ENCODE measurements at places on chromosomes 16 and 17.

DNA sequence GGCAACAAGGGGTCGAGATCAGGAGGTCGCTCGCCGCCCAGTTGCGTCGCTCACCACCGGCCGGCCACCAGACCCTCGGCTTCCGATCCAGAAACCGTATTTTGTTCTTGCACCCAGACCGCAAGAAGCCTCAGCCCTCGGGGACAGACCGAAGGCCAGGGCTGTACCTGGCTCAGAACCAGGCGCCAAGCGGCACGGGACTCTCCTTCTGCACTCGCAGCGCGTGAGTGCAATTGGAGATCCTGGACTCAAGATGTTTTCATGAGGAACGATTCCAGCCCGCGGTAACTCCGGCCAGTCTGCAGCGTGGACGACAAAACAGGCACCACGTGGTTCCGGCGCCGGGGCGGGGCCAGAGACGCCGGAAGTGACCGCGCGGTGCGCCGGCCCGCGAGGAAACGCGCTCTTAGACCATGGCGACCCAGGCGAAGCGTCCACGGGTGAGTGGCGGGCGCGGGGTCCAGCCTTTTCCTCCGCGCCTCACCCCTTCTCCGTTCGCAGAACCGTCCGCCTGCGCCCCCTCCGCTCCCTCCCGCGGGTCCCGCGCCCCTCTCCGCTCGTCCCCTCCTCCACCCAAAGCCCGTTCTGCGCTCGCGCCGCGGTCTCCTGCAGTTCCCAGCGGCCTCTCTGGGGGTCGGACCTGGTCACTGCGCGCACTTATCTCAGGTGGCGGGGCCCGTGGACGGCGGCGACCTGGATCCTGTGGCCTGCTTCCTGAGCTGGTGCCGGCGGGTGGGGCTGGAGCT is at the start of gene SETD6:
Gene SETD6, plus strand, starts transcription at position 393 of the 746 bp plus-strand sequence. Its CDS starts 21 bp downstream, at position 414.
- DNase-seq = peak; percentile 76

DNA sequence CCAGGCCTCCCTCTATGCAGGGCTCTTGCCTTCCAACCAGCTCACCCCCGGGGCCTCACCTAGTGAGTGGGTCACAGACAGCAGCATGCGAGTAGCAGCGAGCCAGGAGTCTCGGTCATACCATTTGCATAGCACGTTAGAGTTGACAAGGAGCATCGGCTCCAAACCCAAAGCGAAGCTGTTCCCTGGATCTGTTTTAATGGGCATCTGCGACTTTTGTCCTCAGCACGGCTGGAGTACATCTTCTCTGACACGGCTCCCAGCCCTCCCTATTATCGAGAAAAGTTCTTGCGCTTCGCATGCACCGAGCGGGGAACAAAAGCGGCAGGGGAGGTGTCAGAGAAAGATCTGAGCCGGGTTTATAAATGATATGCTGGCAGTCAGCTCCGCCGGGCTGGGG is 253.3 kb downstream of the MAF start:
- no peak for DNase-seq

DNA sequence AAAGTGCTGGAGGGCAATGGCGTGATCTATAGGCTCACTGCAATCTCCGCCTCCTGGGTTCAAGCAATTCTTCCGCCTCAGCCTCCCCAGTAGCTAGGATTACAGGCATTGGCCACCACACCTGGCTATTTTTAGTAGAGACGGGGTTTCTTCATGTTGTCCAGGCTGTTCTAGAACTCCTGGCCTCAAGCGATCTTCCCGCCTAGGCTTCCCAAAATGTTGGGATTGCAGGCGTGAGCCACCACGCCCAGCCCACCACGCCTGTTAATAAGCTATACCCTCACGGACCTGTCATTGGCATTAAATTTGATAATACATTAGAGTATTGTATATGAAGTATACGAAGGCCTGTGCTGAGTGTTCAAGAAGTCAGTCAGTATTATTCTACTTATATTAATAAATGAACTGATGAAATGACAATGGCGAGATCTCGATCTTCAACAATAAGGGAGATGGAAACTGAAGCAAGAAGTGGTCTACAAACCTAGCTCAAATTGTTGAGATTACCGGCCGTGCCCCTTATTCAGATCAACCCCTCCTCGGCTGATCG is 818 bp upstream of the BCAS3 start:
- DNase-seq = no peak

DNA sequence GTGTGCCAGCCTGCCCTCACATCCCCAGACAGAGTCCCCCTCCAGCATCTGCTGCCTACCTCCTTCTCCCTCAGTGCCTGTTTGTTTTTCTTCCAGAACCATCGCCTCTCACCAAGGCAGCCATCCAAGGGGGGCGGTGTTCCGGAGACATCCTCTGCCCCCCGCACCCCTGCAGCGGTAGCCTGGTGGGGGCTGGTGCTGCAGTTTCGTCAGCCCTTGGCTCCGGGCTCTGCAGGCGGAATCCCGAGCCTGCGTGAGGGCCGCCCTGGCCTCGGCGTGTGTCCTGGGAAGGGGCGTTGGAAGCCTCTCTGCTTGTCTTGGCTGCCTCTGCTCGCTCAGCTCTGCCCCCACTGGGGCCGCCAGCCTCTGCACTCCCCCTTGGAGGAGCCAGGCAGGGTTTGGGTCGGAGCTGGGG is 126.0 kb upstream of the CIBAR2 start:
- DNase-seq = peak; percentile 59

- DNase-seq = no peak
Measured at GRCh38 chr17:47813512-47814031, 8.0 kb downstream of the OSBPL7 start.

DNA sequence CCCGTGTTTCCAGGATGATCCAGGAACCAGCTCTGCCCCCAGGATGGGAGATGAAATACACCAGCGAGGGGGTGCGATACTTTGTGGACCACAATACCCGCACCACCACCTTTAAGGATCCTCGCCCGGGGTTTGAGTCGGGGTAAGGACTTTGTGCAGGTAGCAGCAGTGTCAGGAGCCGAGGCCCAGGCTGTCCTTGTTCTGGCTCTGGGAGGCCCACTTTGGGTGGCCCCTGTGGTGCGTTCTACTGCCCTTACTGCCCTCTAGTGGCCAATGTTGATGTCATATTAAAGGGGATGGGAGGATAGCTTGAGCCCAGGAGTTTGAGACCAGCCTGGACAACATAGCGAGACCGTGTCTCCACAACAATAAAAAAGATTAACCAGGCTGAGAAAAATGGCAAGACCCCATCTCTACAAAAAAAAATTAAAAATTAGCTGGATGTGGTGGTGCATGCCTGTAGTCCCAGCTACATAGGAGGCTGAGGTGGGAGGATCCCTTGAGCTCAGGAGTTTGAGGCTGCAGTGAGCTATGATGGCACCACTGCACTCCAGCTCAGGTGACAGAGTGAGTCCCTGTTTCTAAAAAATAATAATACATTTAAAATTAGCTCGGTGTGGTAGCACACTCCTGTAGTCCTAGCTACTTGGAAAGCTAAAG is 20.9 kb upstream of the CLEC18A start:
- peak; percentile 51 for DNase-seq

DNA sequence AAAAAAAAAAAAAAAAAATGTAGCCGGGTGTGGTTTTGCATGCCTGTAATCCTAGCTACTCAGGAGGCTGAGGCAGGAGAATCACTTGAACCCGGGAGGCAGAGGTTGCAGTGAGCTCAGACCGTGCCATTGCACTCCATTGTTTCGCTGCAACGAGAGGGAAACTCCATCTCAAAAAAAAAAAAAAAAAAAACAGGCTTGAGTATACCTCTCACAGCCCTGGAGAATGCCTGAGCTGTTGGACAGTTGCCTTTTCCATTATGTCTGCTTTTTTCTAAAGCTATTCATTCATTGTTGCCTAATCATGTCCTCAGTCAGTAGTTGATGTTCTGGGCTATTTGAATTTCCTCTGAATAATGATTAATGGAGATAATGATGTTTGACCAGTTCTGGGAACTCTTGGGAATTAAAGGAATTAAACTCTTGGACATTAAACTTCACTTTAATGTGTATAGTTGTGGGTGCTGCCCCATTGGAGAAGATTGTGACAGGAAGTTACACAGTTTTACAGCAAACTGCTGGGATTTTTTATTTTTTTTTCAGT is 11.8 kb downstream of the HMOX2 start:
- DNase-seq = peak; percentile 41

DNA sequence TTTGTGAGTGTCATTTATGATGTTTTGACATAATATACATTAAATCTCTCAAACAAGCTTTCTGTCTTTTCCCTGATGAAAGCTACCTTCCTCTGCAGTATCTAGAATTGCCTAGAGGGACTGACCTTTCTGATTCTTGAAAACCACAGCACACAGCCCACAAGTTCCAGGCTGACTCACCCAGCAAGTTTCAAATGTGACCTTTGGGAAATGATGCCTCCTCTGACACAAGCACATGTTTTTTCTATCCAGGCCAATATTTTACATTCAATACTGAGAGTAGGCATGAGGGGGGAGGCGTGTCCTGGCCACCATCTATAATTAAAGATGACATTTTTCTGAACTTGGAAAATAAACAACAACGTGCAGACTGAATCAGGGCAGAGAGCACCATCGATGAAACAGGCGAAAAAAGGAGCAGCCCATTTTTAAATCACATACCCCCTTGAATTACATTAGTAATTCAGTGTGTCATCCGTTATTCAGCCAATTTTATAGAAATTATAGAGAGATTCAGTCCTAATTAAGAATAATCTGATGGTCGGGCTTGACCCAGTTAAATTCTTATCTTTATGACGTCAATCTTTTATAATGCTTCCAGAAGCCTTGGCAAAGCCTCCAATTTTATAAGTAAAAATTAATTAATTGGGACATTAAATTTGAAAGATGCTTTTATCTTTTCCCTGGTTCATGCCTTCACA is 292.6 kb upstream of the CDH11 start:
- peak; percentile 88 for DNase-seq

GRCh38 chr17:75418531-75418930 is 13.1 kb upstream of the GRB2 start:
- no peak for DNase-seq

DNA sequence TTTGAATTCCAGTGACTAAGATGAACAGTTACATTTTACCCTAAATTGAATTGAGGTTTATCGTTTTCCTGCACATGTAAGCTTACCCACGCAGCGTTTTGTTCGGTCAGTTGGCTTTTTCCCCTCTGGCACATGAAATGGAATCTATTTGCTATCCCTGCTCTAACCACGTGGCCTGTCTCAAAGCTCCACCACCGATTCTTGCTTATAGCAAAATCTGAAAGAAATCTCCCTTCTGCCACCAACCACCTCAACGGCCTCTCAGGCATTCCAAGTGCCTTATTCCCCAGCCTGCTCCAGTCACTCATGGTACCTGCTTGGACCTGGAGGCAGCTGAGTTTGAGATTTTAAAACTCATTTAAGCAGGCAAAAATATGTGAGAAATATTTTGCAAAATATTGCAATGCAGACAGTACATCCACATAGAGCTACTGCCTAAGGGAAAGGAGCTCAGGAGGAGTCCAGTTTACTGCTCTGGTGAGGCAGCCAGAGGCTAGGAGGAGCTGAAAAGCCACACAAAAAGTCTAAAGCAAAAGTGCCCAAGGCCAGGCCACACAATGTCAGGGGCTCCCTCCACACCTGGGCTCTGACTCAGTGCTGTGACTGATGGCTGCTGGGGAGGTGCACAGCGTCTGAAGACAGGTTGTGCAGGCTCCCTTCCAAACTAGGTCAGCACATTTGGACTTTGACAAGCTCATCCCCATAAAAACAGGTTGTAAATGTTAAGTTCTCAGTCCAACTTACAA is 26.4 kb downstream of the ARHGAP17 start:
- peak; percentile 67 for DNase-seq

DNA sequence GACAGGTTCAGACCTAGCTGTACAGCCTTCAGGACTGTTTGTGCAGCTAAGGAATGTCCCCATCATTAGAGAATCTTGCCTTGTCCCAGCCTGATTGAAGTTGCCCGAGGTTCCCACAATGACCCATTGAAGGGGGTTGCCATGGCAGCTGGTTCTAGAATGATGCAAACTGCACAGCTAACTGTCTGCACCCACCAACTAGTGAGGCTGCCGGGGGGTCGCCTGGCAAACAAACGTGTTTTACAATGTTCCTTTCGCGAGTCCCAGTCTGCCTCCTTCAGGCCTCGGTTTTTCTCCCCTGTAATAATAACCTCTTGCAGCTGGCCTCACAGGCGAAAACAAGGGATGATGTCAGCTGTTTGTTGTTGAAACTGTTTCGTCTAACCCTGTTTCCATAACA is 5.5 kb downstream of the C16orf96 start:
- no peak for DNase-seq

GRCh38 chr16:69921127-69921526 is 30.0 kb upstream of the CLEC18A start:
- peak; percentile 67 for DNase-seq

DNA sequence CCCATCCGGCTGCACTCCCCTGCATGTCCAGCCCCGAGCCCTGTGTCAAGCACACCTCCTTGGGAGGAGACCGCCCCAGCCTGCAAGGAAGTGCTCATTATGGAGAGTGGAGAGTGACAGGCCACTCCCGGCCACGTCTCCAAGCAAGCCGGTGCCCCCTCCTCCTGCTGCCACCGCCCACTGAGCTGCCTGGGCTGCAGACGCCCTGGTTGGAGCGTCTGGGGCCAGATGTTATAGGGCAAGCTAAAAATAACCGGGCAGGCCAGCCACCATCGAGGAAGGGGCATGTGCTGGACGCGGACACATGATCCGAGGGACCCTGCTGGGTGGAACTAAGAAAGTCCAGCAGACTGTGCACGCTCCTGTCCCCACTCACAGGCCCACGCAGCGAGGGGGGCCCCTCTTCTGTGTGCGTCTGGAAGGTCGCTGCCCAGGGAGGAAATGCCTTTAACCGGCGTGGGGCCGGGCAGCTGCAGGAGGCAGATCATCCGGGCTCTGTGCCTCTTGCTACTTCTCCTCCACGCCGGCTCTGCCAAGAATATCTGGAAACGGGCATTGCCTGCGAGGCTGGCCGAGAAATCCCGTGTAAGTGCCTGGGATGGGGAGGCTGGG is at the start of gene WFDC1:
Gene WFDC1, plus strand, starts transcription at position 348 of the 612 bp plus-strand sequence. Its CDS starts 94 bp downstream, at position 442.
- no peak for DNase-seq

- DNase-seq = no peak
Measured at GRCh38 chr16:51166091-51166490, 15.0 kb upstream of the SALL1 start.

- peak; percentile 50 for DNase-seq
Measured at GRCh38 chr16:87855852-87856715, 13.2 kb downstream of the SLC7A5 start.

- peak; percentile 70 for DNase-seq
Measured at GRCh38 chr16:64391063-64391600, 730.7 kb downstream of the CDH11 start.

- no peak for DNase-seq
Measured at GRCh38 chr16:24163935-24164334, 92.2 kb upstream of the CACNG3 start.

GRCh38 chr17:81132197-81132540 is 33.1 kb upstream of the PVALEF start:
- no peak for DNase-seq
